Fibroblast of skin of left biceps (primary cell): ENCODE measurements at places on chromosomes 1 and 21.

DNA sequence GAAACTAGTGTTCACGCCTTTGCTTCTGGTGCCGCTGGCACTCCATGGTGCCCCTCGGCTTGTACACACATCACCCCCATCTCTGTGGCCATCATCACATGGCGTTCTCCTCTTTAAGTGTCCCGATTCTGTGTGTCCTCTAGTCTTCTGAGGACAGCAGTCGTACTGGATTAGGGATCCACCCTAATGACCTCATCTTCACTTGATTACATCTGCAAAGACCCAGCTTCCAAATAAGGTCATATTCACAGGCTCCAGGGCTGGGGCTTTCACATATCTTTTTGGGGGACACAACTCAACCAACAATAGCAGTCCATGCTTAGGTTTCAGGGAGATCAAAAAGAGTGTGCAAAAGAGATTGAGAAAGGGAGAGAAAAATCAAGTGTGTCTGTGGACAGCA is 64.9 kb downstream of the HLCS start:
- no peak for DNase-seq

DNA sequence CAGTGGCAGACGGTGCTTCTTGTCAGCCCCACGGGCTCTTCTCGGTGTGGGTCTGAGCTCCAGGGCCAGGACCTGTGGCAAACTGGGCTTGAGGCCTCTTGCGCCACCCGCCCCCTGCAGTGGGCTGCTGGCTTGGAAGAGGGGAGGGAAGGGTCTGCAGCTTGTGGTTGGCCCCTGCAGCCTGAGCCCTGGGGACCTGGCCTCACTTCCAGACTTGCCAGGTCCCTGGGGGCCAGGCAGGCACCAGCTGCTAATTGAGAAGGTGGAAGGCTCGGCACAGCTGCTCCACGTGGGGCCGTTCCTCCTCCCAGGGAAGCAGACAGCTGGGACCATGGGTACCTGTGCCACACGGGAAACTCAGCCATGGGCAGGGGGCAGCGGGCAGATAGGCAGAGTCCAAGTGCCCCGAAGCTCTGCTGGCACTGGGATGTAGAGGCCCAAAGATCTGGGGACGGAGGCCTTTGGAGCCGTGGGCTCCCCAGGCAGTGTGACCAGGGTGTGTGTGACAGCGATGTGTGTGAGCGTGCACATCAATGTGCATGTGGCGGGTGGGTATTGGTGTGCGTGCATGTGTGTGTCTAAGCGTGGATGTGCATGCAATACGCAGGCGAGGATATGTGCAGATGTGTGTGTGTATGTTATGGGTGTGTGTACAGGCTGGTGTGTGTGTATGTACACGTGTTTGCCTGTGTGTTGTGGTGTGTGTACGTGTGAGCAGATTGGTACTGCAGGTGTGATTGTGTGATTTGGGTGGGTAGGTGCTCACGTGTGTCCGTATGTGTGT is 39.3 kb downstream of the TP73 start:
- no peak for DNase-seq

DNA sequence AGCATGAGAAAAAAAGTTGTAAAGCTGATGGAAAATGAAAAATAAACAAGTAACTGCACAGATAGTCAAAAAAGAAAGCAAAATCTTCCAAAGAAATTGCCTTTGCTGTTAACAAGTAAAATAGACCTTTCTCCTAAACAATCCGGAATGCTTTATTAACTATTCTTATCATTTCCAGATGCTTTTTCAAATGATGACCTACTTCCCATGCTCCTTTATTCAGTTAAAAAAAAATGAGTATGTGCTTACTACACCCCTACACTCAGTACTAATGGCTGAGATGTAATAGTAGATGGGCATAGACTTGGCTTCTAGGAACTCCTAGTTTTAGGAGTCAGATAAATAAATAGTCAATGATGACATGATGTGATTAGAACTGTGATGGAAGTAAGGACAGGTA is 108.5 kb downstream of the NIBAN1 start:
- DNase-seq = no peak

DNA sequence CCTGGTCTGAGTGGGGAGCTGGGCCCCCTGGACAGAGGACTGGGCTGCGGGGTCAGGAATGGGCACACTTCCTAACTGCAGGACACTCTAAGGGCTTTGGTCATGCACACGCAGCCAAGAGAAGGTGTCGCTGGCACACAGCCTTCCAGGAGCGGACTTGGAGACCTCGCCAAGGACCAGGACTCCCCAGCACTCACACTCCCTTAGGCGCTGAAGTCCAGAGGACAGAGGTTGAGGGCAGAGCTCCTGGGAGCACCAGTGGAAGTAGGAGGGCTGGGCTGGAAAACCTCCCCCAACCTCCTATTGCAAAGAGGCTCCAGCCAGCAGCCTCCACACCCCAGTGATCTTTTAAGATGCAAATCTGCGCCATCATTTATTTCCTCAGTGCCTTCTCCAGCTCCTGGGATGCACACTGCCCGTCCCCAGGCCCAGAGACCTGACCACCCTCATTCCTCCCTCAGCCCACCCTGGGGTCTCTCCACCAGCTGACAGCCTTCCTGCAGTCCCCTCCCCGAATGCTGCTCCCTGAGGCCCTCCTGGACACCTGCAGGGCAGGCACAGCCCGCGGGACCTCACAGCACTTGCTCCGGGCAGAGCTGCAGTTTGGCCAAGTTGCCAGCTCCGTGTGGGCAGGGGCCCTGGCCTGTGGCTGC is 3.0 kb downstream of the TSPEAR start:
- DNase-seq = no peak

DNA sequence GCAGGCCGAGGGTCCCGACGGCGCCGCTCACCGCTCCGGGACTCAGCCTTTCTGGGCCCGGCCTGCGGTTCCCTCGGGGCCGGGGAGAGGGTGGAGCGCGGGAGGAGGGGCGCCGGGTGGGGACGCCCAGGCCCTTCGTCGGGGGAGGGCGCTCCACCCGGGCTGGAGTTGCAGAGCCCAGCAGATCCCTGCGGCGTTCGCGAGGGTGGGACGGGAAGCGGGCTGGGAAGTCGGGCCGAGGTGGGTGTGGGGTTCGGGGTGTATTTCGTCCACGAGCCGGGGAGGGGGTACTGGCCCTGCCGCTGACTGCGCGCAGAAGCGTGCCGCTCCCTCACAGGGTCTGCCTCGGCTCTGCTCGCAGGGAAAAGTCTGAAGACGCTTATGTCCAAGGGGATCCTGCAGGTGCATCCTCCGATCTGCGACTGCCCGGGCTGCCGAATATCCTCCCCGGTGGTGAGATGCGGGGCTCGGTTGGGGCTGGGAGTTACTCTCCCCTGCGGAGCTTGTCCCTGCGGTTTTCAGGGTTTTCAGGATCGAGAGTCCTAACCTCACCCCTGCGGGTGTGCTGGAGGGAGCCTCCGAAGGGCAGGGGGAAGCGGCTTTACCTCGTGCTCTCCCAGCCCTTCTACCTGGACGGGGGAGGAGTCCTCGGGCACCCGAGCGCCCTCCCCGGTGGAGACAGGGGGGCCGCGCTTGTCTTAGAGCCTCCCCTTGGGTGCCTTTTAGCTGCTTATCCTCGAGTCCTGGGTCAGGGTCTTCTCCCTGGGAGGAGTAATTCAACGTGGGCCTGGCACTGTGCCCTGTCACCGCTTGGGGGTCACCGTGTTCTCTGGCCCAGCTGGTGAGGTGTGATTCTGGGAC is 2.1 kb downstream of the SAMD11 start:
- DNase-seq = no peak

GRCh38 chr1:218946147-218946546 is 227.5 kb upstream of the LYPLAL1 start:
- DNase-seq = no peak

- DNase-seq = no peak
These were observed 78.4 kb downstream of the ALPL start for GRCh38 chr1:21587602-21587953.

- DNase-seq = no peak
These were observed 99.0 kb downstream of the ZZZ3 start for GRCh38 chr1:77583483-77583882.

GRCh38 chr21:36710729-36711048 is 11.8 kb downstream of the SIM2 start:
- no peak for DNase-seq

- DNase-seq = no peak
These were observed 667.1 kb upstream of the PKN2 start for GRCh38 chr1:88016947-88017346.

DNA sequence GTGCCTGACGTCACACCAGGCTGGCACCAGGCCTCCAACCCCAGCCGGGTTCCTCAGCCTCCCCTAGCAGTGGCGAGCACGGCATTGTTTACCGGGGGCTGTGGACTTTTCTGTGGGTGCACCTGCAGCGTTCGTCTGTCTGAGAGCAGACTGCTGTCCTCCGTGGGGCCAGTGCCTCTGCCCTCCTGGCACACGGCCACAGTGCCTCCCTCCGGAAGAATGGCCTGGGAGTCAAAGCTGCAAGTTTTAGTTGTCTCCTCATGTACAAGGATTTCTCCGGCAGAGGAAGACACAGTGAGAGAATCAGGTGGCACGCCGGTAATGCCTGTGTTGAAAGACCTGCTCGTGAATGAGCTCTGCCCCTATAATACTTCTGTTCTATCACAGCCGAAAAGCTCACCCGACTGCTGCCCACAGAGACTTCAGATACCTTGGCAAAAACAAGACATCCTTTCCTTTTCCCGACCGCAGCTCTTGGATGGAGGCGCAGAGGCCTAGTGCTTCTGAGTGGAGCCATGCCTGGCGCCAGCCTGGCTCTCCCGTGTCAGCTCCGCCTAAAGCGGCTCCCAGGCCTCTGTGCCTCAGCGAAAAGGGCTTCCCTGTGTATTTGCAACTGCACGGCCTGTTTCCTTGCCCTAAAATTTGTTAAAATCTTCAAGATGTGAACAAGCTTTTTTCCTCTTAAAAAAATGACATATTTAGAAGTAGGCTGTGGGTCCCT is 71.4 kb downstream of the AGPAT3 start:
- no peak for DNase-seq

GRCh38 chr1:206097381-206097780 is 19.8 kb downstream of the AVPR1B start:
- no peak for DNase-seq

DNA sequence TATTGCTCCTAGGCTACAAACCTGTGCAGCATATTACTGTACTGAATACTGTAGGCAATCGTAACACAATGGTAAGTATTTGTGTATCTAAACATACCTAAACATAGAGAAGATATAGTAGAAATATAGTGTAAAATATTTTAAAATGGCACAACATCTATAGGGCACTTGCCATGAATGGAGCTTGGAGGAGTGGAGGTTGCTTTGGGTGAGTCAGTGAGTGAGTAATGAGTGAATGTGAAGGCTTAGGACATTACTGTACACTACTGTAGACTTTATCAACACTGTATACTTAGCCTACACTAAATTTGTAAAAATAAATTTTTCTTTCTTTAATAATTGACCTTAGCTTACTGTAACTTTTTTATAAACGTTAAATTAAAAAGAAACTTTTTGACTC is 7.9 kb downstream of the LEFTY2 start:
- DNase-seq = no peak
